GM20000 (cell line): ENCODE measurements at places on chromosomes 3 and 15.

- no peak for DNase-seq
Measured at GRCh38 chr3:159721324-159721723, 267.3 kb upstream of the IL12A start.

DNA sequence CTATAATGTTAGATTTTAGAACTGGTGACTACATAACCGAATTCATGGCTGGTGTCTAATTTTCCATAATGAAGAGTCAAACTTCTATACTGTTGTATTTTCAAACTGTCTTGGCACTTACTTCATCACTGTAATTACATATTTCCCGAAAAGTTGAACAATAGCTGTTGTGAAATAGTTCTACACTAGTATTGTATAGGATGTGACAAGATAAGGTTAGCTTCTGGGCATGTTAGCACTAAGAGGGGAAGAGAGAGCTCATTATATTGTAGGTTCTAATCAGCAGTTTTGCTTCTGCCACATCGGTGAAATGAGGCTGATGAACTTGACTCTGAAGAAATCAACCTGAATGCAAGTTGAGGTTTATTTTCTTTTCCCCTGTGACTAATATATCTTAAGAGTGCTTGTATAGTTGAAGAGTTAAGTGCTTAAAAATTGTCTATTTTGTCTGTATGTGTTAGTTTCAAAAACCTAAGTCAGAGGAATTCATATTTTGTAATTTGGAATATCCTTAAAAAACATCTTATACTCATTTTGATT is 8.9 kb downstream of the GYG1 start:
- no peak for DNase-seq

DNA sequence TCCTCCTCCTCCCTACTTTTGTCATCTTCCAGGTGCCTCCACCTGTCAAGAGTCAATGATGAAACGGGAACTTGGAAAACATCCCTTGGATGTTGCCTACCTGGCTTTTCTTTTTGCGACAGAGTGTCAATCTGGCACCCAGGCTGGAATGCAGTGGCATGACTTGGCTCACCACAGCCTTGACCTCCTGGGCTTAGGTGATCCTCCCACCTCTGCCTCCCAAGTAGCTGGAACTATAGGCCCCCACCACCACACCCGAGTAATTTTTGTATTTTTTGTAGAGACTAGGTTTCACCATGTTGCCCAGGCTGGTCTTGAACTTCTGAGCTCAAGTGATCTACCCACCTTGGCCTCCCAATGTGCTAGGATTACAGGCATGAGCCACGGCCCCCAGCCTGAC is 42.8 kb downstream of the GPR160 start:
- no peak for DNase-seq

DNA sequence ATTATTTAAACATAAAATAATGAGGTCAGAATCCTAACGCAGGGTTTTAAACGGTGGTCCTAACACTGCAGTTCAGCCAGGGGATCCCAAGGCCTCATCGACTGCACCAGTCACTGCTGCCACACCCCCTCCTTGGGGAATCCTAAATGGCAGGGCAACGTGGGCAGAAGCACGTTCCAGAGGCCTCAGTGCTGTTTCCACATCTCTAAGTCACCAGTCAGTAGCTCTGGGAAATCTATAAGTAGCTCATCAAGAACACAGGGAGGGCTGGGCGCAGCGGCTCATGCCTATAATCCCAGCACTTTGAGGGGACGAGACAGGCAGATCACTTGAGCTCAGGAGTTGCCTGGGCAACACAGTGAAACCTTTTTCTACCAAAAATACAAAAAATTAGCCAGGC is 47.5 kb downstream of the PRTG start:
- DNase-seq: no peak

- no peak for DNase-seq
Measured at GRCh38 chr3:70855149-70855548, 542.7 kb upstream of the MDFIC2 start.
